ENCODE measurements at places on chromosomes 1 and 21. TPM values are rescaled to one million over a fixed set of nuclear protein-coding genes. Genes with fewer than 3 reads are reported as not detected.

Gene RASAL2
- total RNA-seq, result 19.2 TPM

Gene SLAMF8
- not detected for total RNA-seq

Gene RGSL1
- not detected for total RNA-seq

Gene SLC66A1
- 21.5 TPM for total RNA-seq

Gene ATAD3B
- 1.6 TPM for total RNA-seq

Gene PTAFR
- 0.31 TPM for total RNA-seq

Gene TAS1R3
- total RNA-seq, result 0.12 TPM

Gene TDRKH
- total RNA-seq, result 6.5 TPM

All from A549 treated with DMSO at 1 μM for 4 hours (cell line).